ENCODE measurements at places on chromosomes 7 and 10.

DNA sequence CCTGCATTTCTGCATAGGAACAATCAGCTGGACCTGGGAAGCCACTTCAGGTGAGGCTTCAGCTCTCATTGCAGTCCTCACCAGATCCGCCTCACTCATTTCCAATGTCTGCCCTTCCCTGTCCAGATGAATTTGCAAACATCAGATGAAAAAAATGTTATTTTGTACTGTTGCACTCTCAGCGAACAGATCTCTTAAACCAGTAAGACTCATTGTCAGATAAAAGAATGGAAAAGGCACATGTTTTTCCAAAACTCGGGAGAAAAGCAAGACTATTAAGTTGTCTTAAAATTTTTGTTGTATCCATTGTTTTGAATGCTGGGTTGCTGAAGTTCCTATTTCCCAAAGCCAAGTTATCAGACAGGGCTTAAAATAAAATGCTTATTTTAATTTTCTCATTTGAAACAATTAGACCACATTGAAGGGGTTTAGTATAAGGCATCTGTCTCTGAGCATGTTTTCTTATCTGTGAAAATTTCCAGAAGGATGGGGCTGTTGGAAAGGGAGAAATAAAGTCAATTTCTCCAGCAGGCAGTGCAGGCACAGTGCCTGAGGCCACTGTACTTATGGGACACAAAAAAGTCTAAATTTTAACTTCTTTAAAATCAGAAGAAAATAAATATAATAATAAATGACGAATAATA lies 396.8 kb downstream of the KCNMA1 start:
- no peak for DNase-seq

DNA sequence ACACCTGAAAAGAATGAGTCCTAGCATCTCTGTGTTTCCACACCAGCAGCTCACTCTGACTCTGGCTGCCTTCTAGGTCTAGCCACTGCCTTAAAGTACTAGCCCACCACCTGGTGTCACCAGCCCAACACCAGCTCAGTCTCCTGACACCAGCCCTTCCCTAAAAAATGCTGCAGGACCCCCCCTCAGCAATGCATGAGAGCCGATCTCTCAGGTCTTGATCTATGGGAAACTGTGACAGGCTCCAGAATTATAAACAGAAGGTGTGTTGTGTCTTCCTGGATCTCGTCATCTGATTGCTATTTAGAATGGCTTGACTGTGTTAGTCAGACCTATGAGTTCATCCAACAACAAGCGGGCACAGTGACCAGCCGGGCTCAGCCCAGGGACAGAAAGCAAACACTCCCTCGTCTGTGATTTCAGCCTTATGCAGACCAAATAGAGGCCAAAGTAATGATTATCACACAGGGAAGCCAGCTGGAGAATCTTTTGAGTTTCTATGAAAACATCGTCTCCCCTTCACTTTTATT lies 66.6 kb downstream of the CUBN start:
- DNase-seq: no peak

GRCh38 chr7:30157204-30157603 lies 22.4 kb downstream of the MTURN start:
- DNase-seq: no peak

GRCh38 chr10:32979041-32979440 lies 21.0 kb upstream of the ITGB1 start:
- no peak for DNase-seq

- peak; percentile 71 for DNase-seq
Measured at GRCh38 chr7:94509264-94509886, at the start of gene CASD1. Gene CASD1, plus strand, starts transcription at chr7:94509809. Its CDS starts 276 bp downstream, at chr7:94510085.

GRCh38 chr7:22214000-22214399 lies 143.0 kb downstream of the RAPGEF5 start:
- no peak for DNase-seq

GRCh38 chr7:90570373-90570959 lies 25.7 kb upstream of the CDK14 start:
- DNase-seq: no peak

DNA sequence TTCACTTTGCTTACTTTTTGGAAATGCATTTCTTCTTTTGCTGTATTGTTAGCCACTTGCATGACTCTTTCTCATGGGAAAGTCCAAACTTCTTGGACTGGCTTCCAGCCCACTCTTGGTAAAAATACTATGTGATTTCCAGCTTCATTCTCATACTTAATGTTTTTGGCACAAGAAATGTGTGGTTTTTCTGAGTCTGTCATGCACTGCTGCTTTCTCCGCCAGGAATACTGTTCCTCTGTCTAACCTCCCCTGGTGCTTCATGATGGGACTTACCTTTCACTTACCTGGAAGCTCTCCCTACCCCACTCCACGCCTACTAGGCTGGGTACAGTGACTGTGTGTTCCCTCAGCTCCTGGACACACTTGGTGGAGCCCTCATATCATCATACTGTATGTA lies 18.7 kb downstream of the MGAM2 start:
- no peak for DNase-seq

DNA sequence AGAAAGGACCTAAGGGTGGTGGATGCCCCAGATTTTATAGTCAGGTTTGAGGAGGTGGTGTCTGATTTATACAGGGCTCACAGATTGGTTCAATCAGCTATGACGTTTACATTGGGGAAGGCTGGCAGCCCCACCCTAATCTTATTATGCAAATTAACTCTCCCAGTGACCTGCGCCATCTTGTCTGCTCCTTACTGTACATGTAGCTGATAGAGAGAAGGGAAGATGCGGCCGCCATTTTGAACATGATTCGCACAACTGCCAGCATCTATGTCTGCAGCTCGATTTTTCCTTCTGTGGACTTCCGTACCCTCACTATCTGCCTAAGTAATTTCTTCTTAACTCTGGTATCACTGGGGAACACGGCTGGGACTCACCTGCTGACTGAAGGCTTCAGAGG lies 619.0 kb upstream of the DPP6 start:
- no peak for DNase-seq

GRCh38 chr7:131015657-131015958 lies 281.6 kb upstream of the KLF14 start:
- DNase-seq: no peak

GRCh38 chr7:5381071-5381772 lies 42.4 kb downstream of the TNRC18 start:
- no peak for DNase-seq

DNA sequence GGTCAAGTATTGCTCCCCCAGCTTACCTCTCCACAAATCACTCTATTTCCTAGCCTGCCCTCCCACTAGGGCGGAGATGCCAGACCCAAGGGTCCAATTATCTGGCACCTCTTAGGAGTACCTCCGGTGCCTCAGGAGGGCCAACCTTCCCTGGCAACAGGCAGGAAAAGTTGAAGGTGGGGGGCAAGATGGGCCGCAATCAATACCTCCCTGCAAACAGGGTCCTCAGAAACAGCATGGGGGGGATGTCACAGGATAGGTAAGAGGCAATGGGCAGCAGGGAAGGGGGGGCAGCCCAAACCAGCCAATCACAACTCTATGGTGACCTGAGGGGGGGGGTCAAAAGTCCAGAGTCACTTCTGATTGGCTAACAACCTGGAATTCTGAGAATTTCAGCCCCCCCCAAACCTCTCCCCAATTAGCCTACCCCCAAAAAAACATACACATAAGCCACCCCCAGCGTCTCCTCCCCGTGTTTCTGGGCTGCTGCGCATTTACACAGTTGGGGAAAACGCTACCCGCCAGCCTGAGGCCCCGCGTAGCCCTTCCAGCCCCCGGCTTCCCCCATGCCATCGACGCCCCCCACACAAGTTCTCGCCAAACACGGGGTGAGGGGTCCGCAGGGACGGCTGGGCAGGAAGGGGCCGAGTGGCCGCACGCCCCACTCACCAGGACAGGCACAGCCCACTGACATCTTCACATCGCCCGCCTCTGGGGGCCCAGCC lies 589 bp downstream of the LDB1 start:
- DNase-seq: peak; percentile 54

- no peak for DNase-seq
Measured at GRCh38 chr7:155843426-155844018, 31.3 kb upstream of the SHH start.

GRCh38 chr10:133336577-133337369 lies at the start of gene CALY:
Gene CALY, minus strand, starts transcription at chr10:133336896. Its CDS starts 7,907 bp downstream, at chr10:133328989.
- peak; percentile 91 for DNase-seq

DNA sequence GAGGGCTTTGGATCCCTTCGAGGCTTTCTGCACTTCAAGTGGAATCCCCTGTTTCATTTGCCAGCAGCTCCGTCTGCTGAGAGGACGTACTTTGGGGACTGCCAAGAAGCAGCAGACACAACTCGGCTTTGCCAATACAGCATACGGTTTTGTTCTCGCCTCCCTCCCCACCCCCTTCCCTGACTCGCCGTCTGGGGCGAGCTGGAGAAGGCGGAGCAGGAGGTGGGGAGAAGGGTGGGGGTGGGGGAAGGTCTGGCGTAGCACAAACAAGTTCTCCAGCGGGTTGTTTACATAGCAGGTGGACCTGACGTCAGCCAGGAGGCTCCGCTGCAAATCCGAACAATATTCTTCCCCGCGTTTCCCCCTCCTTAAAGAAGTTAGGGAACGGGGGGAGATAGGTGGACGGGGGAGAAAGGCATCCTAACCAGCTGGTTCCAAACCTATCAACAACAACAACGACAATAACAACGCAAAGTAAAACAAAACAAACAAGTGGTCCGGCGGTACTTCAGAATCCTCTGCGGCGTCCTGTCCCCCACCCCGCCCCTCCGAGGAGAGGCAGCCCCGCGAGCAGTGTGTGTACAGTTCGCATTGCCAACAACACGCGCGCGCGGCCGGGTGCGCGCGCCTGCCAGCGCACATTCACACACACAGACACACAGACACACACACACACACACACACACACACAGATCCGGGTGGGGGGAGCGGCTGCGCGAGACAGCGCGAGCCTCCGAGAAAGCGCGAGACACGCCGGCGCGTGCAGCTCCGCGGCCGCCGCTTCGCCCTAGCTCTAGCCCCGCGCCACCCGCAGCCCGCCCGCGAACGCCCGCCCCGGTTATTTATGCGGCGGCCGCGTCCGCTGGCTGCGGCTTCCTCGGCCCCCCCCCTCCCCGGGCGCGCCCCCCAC lies 167.0 kb upstream of the PPP1R3A start:
- DNase-seq: peak; percentile 68

GRCh38 chr10:35300063-35300699 lies 36.1 kb upstream of the CCNY start:
- peak; percentile 18 for DNase-seq

- DNase-seq: no peak
Measured at GRCh38 chr10:132575320-132576201, 38.0 kb downstream of the INPP5A start.

DNA sequence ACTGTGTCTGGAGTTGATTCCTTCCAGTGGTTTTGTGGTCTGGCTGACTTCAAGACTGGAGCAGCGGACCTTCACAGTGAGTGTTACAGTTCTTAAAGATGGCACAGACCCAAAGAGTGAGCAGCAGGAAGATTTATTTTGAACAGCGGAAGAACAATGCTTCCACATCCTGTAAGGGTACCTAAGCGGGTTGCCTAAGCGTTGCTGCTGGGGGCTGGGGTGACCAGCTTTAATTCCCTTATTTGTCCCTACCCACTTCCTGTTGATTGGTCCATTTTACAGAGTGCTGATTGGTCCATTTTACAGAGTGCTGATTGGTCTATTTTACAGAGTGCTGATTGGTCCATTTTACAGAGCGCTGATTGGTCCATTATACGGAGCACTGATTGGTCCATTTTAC lies 13.2 kb downstream of the AKR1B15 start:
- DNase-seq: no peak

DNA sequence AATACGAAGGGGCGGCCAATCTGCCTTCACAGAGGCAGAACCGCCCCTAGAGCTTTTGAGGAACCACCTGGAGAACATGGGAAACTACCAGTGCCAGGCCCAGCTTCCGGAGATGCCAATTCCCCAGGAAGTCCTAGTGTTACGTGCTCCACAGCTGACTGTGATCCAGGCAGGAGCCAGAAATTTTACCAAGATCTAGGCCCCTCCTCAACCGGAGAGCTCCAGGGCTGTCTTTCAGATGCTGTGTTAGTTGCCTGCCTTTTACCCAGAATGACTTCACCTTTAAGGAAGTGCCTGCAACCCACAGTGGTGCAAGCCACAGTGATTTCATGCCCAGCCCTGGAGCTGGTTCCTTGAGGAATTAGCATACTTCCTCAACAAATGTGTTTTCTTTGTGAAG lies 62.9 kb downstream of the ELMO1 start:
- no peak for DNase-seq

GRCh38 chr10:108877095-108877561 lies 1046.2 kb downstream of the XPNPEP1 start:
- no peak for DNase-seq

DNA sequence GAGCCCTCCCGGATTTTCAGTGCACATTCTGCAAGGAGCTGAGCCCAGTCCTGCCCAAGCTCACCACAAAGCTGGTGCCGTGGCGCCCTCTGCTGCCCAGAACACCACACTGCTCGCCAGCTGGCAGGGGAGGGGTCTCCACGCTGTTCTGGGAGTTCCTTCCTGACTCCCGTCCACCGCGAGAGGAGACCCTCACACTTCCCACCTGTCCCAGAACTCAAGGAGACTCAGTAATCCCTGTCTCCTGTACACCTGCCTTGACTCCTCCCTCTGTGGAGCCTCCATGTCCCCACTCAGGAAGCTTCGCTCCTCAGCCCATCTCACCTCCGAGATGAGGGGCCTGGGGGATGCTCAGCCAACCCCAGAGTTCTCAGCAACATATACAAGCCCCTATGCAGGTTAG lies 11.3 kb downstream of the C10orf105 start:
- peak; percentile 83 for DNase-seq

DNA sequence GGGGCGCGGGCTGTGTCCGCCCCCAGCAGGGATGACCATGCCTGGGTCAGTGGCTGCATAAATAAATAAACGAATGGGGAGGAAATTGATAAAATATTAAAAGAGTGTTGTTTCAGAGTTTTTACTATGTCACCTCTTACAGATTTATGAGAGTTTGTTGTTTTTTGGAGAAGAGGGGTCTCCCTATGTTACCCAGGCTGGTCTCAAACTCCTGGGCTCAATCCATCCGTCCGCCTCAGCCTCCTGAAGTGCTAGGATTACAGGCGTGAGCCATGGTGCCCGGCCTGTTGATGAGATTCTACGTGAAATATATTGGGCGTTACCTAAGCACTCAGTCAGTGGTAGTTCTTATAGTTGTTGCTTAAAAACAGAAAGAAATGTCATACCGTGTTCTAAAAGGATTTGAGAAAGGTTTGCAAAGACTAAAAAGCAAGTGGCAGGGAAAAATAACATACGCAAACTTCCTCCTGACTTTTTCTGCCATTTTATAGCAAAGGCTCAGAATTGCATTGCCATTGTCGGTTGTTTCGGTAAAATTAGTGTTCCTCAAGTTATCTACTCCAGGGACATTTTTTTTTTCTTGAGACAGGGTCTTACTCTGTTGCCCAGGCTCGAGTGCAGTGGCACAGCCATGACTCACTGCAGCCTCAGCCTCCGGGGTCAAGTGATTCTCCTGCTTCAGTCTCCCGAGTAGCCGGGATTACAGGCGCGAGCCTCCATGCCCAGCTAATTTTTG lies 39.5 kb upstream of the FOXK1 start:
- DNase-seq: no peak

GRCh38 chr7:27148031-27148755 lies 619 bp upstream of the HOXA6 start:
- peak; percentile 1 for DNase-seq

DNA sequence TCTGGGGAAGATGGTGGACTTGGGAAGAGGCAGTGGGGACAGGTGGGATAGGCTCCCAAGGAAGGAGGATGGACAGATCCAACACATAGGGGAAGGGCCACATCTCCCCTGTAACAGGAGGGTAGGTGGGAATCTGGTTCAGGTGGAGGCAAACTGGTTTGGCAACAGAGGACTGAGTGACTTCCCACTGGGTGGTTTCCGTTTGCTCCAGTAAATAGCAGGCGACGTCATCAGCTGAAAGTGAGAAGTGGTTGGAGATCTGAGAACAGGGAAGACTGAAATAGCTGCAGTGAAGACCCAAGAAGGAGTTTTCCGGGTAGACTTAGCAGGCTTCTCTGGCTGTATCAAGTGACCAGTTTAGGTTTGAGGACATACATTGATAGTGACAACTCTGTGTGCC lies 504.4 kb downstream of the GALNT17 start:
- DNase-seq: no peak
